Stimulated activated naive CD4-positive, alpha-beta T cell (primary cell): ENCODE measurements at places on chromosomes 6 and 20.

DNA sequence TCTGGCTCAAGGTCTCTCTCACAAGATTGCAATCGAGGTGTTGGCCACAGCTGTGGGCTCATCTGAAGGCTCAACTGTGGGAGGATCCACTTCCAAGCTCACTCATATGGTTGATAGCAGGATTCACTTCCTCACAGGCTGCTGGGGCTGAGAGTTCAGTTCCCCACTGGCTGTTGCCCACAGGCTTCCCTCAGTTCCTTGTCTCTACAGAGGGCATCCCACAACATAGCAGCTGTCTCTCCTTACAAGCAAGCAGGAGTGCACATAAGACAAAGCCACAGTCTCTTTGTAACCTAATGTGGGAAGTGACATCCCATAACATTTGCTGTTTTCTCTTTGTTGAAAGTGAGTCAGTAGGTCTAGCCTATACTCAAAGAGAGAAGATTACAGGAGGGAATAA, 14.0 kb downstream of the SPATS1 start:
- no peak for DNase-seq

- no peak for DNase-seq
These were observed 45.8 kb upstream of the TNFRSF21 start for GRCh38 chr6:47355496-47355895.

DNA sequence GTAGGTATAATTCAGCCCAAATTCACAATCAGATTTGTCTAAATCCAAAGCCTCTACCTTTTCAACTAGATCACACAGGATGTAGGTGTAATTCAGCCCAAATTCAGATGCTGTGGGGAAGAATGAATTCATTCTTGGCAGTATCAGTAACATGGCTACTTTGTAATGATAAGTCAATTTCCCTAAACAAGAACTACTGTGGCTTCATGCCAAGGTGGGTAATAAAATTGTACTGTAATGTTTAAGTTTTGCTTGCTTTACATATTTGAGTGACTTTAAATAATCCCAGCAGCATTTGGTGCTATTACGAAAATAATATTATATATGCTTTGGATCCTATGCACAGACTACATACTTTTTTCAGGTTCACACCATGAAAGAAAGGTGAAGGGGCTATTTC, 239.1 kb downstream of the HDGFL1 start:
- DNase-seq = no peak

- DNase-seq = no peak
These were observed 176.5 kb upstream of the ARID1B start for GRCh38 chr6:156600678-156601077.

GRCh38 chr20:40915756-40916155, 112.9 kb upstream of the TOP1 start:
- no peak for DNase-seq
